ENCODE measurements at places on chromosomes 6 and 20.
A peak's percentile ranks its signal among the peaks of the same experiment; 100 is the strongest.

DNA sequence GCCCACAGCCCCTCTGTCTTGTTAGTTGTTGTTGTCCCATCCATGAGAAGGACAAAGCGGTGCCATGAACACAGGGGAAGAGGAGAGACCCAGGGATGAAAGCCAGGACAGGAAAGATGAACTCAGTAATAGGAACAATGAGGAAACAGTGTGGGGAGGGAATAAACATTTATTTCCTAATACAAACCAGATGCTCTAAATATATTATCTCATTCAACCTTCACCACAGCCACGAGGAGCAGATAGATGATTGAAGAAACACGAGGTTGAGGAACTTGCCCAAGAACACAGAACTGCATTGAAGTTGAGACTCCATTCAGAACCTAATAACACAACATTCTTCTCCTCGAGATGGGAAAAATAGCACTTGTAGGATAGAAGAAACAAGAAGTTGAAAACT, 53.0 kb upstream of the AIG1 start:
- DNase-seq, result no peak

DNA sequence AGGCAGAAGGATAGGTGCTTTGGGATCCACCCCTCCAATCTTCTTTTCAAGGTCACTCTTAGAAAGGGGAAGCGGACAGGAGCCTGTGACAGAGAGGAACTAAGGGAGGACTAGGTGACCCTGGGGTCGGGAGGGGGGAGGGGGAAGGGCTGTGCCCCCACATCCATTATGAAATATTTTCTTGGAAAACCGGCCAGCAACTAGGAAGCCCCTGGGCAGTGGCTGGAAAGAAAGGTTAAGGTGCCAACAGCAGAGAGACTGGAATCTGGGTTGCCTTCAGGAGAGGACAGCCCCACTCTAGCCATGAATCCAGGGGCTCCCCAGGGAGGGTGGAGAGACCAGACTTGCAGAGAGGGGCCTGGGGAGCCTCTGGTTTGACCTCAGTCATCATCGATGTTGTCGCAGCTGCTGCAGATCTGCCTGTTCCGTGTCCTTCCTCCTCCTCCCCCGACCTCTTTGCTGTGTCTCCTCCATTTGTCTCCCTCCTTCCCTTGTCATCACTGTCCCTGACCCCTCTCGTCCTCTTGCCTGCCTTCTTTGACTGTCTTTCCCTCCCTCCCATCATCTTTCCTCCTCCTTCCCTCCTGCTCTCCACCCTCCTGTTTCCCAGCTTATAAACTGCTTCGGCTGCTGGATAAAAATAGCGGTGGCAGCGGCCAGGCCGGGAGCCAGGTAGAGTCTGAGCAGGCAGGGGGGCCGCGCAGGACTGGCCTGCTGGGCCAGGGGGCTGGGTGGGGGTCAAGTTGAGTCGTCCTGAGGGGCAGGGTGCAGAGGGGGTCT, 3.2 kb downstream of the SLC29A1 start:
- DNase-seq, result no peak

DNA sequence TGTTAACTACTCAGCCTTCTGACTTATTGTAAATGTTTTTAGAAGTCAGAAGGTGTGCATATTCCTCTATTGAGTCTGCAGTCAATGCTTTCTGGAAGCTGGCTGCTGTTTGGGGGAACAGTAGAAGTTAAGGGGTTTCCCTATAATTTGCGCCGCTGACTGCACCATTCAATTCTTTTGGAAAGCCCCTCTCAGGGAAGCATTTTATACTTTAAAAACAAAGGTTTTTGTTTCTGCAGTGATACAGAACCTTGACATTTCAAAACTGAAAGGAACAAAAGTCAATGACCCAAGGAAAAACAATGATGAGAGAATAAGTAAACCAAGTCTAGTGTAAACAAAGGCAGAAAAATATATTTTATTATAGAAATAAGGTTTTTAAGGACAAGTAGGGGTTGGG, 120.8 kb upstream of the TNFAIP3 start:
- no peak for DNase-seq

- DNase-seq, result no peak
Measured at GRCh38 chr6:146857980-146858347, 259.2 kb downstream of the ADGB start.

DNA sequence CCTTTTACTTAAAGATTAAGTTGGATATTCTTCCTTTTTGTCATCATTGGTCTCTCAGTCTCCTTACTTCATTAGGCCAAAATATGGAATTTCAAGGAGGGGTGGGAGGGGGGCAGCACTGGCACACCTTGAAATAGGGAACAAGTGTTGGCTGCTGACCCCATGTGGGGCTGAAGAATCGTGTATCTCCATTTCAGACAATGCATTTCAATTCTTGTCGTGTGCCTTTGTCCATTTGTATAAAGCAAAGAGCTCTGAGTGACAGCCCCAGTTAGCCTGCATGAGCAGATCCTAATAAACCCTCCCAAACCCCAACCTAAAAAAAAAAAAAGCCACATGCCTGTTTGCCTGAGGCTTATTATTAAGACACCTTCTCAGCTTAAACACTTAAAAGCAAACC, 1.0 kb upstream of the TFAP2D start:
- no peak for DNase-seq

GRCh38 chr6:18245642-18246041, 18.7 kb downstream of the DEK start:
- DNase-seq, result peak; percentile 72

- DNase-seq, result no peak
Measured at GRCh38 chr6:34155471-34156300, 9.8 kb upstream of the GRM4 start.

- no peak for DNase-seq
Measured at GRCh38 chr20:15951658-15952057, 621.6 kb downstream of the KIF16B start.

GRCh38 chr6:109379711-109380110, 2.6 kb downstream of the CD164 start:
- DNase-seq, result no peak

DNA sequence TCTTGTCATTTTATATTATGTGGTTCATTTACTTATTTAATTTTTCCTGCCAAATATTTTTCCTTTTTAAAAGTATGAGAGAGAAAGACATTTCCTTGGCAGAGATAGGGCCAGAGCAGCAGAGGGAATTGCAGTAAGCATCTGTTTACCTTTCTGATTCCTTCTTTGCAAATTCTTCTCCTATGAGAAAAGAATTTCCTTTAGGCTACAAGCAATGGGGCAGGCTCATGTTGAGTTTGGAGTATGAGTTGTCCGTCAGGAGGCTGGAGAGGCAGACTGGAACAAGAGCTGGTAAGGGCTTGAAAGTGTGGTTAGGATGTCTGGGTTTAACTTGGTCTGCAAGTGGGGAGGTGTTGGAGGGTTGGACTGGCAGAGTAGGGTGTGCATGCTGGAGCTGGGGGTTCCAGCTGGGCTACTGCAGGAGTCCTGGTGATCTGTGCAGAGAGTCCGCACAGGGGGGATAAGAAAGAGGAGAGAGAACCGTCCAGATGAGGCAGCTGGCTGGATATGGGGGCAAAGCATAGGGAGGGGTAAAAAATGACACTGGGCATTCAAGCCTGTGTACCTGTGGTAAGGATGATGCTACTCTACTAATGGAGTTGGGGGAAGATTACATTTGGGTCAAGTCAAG, 19.7 kb downstream of the TIAM2 start:
- DNase-seq, result no peak

- no peak for DNase-seq
Measured at GRCh38 chr6:5905431-5906339, 101.0 kb downstream of the NRN1 start.

DNA sequence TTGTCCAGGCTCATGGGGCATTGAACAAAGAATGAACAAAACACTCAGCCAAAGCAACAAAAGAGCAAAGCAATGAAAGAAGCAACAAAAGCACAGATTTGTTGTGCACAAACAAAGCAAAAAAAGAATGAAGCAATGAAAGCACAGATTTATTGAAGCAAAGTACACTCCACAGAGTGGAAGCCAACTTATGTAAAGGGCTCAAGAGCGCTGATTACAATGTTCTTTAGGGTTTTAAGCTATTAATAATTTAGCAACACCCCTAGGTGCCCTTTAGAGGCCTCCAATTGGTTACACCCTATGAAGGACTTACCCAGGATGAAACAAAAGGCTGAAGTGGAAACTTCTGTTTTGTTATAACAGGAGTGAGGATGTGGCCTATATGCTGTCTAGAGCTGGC, 179.2 kb upstream of the PROKR2 start:
- DNase-seq, result no peak

GRCh38 chr6:163122365-163122764, 292.2 kb upstream of the QKI start:
- DNase-seq, result no peak

DNA sequence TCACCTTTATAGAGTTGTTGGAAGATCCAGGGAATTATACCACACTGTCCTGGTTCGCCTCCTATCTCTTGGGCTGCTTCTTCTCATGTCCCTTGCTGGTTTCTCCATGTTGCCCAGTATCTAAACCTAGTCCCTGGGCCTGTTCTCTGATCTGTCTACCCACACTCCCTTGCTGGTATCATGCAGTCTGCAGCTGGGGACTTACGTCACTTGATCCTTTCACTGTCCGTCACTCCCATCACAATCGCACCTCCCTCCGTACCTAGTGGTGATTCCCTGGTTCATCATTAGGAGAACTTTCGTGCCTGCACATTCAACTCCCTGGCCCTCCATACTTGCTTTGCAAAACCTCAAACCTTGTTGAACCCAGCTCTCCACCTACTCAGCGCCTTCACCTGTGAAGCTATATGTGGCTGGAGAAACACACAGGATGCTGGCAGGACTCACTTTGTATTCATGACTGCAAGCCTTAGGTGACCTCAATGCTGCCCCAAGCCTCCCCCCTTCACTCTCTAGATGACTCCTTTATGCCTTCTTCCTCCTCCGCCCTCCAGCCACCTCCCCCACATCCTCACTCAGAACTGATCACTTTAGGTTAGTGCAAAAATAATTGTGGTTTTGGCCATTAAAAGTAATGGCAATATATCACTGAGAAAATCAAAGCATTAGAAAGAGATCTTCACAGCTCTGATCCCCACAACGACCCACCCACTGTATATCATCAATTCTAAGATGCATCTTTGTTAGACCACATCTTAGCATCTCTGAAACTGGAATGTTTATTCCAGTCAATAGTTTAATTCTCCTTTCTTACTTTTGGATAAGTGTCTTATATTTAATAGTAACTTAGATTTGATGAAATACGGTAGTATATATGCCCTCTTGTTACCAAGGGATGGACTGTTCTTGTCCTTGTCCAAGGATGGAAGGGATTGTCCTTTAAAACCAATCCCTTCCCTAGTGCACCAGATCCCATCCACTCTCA, 26.4 kb downstream of the GDAP1L1 start:
- no peak for DNase-seq

DNA sequence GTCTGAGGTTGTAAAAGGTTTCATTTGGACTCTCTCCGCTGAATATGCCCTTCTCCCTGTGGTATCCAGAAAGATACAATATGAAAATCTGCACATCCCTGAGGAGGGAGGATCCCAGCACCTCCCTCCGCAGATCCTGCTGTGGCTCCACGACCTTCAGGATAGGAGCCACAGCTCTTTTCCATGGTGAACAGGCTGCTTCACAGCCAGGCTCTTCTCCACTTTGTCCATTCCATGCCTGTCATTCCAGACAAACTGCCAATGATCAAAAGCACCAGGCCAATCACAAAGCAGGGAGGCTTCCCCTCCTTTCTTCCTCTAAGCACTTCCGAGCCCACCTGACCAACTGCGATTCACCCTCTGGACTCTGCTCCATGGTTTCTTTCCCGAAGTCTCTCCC, 339.8 kb downstream of the ESR1 start:
- no peak for DNase-seq

DNA sequence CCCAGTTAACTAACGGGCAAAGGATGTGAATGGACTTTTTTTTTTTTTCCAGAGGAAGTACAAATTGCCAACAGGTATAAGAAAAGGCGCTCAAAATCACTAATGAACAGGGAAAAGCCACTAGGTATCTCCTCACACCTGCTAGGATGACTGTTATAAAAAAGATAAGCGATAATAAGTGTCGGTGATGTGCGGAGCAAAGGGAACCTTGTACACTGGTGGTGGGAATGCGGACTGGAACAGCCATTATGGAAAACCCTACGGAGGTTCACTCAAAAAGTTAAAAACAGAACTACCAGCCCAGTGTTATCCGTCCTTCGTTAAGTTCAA, 787 bp upstream of the RAB32 start:
- no peak for DNase-seq

DNA sequence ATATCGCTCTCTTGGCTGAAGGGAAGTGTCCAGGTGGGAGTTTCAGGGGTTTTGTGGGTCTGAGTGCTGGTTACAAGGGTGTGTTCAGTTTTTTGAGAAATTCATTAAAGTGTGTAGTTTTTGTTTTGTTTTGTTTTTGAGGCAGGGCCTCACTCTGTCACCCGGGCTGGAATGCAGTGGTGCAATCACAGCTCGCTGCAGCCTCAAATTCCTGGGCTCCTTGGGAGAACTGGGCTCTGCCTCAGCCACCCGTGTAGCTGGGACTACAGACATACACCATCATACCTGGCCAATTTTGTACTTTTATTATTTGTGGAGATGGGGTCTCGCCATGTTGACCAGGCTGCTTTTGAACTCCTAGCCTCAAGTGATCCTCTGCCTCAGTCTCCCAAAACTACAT, 51.2 kb upstream of the RALGAPA2 start:
- no peak for DNase-seq

- no peak for DNase-seq
Measured at GRCh38 chr6:17452096-17452495, 58.7 kb downstream of the CAP2 start.

DNA sequence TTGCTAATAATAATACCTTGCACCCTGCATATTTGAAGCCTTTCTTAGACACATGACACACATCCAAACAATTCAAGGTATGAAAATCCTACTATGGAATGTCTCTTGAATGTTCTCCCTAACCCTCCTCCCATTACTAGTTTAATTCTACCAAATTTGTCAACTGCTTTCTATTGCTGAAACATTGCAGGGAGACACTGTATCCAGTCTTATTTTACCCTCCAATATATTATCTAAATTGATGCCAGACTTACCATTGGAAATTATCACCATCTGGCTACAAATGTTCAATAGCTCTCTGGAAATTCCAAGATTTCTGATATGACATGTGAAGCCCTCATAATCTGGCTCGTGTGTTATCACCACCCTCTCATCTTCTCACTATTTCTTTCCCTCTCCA, 1027.3 kb upstream of the CITED2 start:
- DNase-seq, result no peak

- DNase-seq, result no peak
Measured at GRCh38 chr6:37589941-37590340, 90.2 kb upstream of the CCDC167 start.
